ENCODE measurements at places on chromosomes 7 and 10.

GRCh38 chr7:143013893-143014292, 13.0 kb downstream of the OR9A2 start:
- DNase-seq = no peak

DNA sequence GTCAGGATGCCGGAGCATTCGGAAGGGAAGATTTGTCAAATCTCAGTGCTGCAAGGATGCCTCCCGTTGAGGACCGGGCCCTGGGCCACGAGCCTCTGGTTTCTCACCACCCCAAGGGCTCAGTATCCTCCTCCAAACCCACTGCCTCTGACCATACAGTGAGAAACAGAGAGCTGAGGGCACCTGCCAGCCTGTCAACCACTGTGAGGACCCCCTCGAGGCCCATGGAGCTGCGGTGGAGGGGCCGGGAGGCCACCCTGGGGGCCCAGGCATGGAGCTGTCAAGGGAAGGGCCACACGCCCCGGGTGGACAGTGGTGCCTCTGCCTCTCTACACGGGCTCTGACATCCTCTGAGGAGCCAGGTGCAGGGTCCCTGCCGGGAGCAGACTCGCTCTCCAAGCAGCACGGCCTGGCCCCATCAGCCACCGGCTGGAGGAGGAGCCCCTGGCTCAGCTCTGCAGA, 248.0 kb upstream of the TCERG1L start:
- no peak for DNase-seq

- no peak for DNase-seq
Observed at GRCh38 chr7:133563251-133563650, 310.4 kb downstream of the EXOC4 start.

GRCh38 chr10:8075282-8076260, 21.1 kb downstream of the GATA3 start:
- DNase-seq = no peak

DNA sequence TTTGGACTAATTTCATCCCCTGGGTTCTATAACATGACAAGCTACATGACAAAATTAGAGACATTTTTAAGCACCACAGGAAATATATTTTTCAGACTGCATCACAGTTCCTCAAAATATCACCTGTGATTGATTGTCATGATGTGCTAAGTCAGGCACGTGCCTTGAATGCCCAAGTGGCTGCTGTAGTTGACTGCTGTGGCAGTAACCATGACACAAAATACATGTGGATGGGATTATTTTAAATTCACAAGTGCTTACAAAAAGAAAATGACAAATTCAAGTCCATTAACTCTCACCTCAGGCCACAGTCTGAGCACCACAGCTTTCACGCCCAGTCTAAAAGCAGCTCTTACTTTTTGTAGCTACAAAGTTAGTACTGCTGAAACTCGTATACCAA, 45.5 kb downstream of the TNPO3 start:
- no peak for DNase-seq

DNA sequence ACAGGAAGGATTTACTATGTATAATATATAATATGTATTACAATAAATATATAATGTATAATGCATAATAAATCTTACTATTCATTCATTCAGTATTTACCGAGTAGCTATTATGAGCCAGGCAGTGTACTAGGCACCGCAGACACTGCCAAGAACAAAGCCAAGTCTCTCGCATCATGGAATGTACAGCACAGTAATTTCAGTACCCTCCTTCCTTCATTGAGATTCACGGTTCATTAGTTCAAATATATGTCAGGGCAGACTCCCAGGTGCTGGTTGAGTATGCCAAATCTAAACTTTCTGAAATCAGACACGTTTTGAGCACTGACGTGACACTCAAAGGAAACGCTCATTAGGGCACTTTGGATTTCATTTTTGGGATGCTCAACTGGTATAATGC, 9.1 kb downstream of the USP6NL start:
- no peak for DNase-seq

DNA sequence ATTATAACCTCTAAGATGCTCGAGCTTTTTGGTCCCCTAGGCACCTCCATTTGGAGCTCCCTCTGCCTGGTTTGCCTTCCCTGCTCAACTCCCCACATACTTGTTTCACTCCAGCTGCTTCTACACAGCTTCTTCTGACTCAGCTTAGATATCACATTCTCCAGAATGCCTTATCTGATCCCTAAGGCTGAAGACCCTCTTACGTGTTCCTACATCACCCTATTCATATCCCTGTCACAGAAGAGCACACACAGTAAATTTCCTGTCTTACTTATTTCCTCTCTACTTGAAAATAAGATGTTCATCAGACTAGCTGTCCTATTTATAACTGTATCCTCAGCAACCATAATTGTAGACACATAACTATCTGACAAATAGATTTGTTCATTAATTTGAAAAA, 61.3 kb upstream of the RNF148 start:
- DNase-seq = no peak
